ENCODE measurements at places on chromosomes 12 and 14.
A peak's percentile ranks its signal among the peaks of the same experiment; 100 is the strongest.

DNA sequence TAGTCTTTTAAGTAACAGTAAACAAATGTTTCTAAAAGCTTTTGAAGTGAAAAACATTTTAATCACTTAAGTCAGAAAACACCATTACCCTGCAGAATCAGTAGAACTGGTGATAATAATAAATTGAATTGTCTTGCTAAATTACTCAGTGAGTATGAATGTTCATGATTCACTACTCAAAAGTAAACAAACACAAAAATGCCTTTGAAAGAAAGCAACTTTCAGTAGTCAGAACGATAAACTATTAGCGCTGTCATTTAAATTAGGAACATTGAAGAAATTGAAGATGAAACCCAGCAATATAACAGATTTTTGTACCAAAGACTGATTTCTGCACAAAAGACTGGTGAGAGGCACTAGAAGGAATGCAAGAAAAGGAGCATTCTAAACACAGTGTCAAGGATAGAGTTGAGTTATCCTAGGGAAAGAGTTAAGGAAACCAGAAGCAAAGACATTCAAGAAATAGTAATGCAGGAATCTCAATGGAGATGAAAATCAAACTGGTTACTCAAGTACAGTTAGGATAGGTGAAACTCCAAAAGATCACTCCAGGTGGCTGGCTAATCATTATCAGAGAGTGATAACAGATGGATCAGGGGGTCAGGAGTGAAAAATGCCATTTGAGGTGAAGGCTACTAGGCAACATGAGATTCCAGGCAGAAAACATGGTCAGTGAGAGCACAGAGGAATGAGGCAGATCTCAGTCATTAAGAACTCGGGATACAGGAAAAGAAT is 77.4 kb upstream of the ALG10 start:
- no peak for DNase-seq

DNA sequence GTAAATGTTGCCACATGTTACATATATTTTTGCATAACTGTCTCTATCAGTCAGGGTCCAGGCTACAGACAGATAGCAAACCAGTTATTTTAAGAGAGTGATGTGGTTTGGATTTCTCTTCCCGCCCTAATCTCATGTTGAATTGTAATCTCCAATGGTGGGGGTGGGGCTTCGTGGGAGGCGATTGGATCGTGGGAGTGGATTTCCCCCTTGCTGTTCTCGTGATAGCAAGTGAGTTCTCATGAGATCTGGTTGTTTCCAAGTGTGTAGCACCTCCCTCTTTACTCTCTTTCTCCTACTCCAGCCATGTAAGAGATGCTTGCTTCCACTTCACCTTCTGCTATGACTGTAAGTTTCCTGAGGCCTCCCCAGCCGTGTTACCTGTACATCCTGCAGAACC is 704.2 kb upstream of the TBX3 start:
- DNase-seq = no peak

DNA sequence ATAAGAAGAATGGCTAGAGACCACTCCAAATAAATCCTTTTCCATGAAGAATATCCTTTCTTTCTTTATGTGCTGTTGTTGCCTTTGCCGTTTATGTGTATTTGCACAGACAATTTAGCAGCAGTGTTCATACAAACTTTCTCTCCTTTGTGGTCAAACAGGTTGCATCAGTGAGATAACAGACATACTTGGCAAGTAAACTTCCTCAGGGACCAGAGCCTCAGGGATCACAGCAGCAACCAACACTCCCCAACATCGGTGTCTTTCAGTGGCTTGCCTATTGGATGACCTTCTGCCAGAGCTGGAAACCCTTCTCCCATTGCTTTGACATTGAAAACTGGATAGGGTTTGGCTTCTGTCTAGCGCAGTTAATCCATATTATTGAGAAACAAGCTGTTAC is 252.2 kb downstream of the BTG1 start:
- DNase-seq = no peak

GRCh38 chr14:35400648-35401421 is 3.7 kb downstream of the NFKBIA start:
- no peak for DNase-seq

DNA sequence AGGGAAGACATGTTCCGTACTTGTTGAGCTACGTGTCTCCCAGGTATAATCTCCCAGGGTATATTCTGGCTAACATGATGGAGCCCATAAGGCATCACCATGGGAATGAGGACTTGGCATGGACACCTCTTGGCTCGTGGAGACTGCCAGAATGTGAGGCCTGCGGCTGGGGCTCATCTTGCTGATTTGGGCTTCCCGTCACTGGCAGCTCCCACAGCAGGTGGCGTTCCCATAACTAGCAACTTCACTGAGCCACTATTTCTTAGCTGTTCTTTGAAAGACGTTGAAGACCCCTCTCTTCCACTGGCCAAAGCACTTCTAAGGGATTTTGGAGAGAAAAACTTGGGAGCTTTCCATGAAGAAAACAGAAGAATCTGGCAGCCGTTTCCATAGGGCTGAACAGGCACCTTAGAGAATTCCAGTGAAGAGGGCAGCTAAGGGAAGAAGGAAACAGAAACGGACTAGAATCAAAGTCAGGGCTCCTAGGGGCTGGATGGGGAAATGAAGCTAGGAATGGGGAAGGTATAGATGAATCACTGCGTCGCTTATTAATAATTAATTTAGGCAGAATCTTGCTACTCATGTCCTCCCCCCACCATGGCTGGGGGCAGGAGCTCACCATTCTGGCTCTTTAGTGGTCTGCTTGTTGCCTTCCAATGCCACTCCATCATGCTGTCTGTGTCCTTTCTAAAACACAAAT is 39.7 kb upstream of the FOS start:
- DNase-seq = no peak

DNA sequence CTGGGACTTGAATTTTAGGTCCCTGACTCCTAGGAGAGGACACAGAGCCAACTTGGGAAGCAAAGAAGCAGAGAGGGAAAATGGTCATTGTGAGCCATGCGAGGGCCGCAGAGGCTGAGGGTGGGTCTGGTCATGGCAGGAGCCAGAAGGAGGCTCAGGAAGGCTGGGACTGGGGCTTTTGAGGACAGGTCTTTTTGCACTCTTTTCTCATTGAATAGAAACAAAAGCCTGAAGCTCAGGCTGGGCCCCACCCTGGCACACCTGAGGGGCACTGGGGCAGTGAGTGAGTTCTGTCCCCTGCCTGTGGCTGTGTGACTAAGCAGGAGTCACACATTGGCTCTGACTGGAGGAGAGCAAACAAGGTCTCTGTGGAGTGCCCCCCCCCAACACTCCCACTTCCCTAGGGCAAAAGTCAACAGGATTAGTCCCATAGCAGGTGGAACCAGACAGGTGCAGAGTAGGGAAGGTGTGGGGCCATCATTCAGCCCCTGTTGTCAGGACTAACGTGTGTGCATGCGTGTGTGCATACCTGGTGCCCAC is 2.8 kb downstream of the KRT7 start:
- no peak for DNase-seq

GRCh38 chr12:8553088-8553627 is 12.5 kb upstream of the CLEC4E start:
- DNase-seq = no peak

DNA sequence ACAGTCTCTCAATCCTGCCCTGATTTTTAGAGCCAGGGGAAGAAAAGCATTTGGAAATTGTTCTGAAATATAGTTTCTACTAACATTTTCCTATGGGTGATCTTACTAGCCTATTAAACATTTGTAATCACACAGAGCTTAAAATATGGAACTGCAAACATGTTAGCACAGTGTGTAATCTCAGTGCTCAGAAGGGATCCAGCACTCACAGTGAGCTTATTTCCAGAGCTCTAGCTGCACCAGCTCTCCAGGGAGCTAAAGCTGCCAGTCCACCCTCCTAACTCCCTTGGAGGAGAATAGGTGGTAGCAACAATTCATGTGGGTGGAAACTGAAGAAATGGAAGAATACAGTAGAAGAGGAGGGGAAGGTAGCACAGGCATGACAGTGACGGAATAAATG is 64.9 kb upstream of the SYT1 start:
- DNase-seq = no peak

DNA sequence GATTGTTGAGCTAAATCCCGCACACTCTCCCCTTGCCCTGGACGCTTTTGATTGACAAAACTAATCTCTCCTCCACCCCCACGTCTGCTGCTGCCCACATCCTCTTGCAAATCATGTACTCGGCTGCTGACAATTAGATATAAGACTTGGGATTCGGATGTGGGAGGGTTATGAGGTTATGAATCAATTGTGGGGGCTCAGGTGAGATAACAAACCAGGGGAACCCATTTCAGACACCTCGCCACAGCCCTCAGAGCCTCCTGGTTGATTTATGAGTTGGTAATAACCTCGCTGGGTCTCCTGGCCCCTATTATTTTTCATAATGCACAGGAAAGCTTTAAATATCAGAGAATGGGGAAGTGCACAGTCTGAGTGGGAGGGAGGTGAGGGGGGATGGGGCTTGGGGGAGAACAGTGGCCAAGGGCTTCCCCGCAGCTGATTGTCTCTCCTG is 449.9 kb downstream of the DPF3 start:
- no peak for DNase-seq

DNA sequence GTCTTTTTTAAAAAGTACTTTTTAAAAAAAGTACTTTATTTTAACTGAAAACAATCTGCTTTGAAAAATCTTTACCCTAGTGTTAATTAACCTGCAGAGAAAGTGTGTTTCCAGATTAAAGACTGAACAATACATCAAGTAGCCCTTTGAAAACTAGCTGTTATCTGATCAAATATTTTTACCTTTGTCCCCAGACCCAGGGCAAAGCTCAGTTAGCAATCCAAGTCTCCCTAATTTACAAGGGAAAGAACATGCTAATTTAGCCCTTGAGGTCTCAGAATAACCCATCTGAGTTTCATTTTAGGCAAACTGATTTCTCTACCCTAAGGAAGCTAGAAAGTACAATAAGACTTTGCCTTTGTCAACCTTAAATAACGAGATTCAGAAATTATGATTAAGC is 91.2 kb downstream of the PPM1H start:
- DNase-seq = no peak

GRCh38 chr14:26332966-26333365 is 264.9 kb downstream of the NOVA1 start:
- DNase-seq = no peak

DNA sequence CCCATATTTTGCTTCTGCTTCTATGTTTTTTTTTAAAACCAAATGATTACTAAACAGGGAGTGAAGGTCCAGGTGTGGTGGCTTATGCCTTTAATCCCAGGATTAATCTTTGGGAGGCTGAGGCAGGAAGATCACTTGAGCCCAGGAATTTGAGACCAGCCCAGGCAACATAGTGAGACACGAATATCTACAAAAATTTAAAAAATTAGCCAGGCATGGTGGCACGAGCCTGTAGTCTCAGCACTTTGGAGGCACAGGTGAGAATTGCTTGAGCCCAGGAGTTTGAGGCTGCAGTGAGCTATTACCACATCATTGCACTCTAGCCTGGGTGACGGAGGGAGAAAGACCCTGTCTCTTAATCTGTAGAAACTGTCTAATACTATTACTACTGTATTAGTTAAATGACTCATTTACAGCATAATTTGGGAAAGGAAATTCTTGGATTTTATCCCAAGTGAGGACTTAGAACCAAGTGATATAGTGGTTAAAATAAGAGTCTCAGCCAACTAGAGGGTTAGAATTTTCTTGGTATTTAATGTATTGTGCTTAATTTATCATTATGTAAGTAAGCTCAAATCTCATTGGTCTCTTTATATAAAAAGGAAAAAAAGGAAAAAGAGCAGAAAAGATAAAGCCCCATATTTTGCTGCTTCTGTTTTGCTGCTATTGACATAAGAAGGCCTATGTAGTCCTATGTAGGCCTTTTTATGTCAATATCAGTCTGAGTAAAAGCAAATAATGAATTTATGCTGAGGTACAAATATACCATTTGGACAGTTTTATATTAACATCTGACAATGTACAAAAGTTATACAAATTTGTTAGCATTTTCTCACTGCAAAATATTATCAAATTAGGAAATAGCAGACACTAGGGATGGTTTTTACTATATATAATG is 163.4 kb downstream of the RAD51B start:
- no peak for DNase-seq

- DNase-seq = no peak
Measured at GRCh38 chr12:92213166-92213565, 67.5 kb upstream of the BTG1 start.

GRCh38 chr14:68144051-68144681 is 324.6 kb downstream of the RAD51B start:
- DNase-seq = peak; percentile 89

DNA sequence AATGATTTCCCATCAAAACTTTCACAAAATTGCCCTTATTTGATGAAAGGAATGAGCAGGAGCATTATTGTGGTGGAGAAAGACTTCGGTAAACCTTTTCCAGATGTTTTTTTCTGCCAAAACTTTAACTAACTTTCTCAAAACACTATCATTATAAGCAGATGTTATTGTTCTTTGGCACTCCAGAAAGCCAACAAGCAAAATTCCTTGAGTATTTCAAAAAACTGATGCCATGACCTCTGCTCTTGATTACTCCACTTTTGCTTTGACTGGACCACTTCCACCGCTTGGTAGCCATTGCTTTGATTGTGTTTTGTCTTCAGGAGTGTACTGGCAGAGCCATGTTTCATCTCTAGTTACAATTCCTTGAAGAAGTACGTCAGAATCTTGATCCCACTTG is 29.7 kb upstream of the RAB21 start:
- peak; percentile 99 for DNase-seq

DNA sequence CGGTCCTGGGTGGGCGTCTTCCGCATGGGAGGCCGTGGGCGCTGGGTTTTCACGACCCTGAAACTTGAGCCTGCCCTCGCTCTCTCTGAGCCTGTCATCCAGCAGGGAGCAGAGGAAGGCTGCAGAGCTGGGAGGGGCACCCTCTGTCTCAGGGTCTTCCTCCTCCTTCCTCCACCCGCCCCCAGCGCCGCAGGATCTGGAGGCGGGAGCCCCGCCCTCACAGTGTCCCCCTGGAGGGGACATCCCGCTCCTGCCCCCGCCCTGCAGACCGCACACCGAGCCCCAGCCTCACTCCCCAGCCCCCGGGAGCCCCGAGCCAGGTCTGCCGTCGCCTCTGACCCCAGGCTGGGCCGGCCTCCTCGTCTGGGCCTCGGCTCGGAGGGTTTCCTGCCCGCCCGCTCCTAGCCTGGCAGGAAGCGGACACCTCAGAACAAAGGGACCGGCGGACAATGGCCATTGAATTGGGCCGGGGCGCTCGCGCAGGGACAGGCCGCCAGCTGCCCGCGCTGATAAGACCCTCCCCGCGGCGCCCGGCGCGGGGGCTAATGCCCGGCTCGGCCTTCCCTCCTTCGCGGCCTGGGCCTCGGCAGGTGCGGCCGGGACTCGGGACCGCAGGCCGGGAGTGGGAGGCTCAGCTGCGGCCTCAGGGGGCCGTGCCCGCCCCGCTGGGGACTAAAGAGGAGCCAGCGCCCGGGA is 15.3 kb upstream of the NUDT14 start:
- DNase-seq = no peak
